ENCODE measurements at places on chromosomes 12 and 14.

DNA sequence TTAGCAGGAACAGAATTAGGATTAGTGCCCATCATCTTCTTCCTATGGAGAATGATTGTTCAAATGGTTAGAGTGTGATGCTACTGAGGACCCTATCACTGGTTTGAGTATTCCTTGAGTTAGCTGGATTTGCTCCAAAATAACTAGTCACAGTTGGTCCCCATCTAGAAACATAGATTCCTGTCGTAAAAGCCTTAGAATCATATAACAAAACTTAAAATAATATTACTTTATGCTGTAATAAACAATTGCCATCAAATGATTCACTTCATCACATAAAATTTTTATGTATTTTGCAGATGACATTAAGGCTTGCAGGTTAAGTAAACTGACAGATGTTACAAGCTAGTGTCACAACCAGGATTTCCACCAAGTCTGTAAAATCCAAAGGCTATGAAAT is 209.8 kb downstream of the CCER1 start:
- no peak for DNase-seq

GRCh38 chr12:76249501-76249900 is 98.7 kb downstream of the BBS10 start:
- no peak for DNase-seq

GRCh38 chr12:124527861-124528561 is 39.4 kb downstream of the NCOR2 start:
- no peak for DNase-seq

DNA sequence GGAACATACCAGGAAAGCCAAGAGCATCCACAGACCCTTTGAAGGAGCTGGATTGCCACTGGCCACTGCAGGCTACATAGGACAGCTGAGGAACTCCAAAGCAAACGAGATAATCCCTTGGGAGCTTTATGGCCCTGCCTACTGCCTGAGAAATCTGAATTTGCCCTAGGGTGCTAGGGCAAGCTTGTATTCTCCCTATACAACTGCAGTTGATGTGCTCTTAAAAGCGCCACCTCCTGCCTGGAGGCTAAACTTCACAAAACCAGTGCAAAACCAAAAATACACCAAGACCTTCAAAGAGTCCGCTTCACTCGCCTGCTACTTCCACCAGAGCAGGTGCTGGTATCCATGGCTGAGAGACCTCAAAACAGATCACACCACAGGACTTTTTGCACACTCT is 99.6 kb upstream of the KRR1 start:
- DNase-seq: no peak

DNA sequence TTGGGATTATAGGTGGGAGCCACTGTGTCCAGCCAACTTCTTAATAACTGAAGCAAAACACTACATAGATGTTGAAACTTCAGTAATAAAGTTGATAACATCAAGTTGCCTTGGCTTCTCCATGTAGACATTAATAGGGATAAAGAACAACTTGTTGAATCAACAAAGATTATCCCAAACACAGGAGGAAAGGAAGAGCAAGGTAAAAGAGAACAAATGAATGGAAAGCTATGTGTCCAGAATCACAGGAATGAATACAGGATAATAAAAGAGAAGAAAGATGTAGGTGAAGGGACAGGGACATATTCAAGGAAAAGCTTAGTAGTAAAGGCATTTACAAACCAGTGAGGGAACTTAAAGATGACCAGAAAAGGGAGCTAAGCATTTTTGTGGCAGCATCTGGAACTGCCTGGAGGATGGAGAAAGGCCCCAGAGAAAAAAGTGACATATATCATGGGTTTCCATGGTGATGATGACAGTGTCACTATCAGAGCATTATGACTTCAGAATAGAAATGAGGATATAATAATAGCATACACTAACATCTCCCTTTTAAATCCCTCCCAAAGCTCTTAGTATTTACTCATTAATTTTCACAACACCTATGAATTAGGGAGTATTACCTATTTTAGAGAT is 24.0 kb upstream of the MDM1 start:
- no peak for DNase-seq

GRCh38 chr12:113115455-113116126 is 20.0 kb downstream of the RASAL1 start:
- DNase-seq: no peak

GRCh38 chr12:13727707-13728195 is 253.7 kb downstream of the GRIN2B start:
- DNase-seq: peak; percentile 86

DNA sequence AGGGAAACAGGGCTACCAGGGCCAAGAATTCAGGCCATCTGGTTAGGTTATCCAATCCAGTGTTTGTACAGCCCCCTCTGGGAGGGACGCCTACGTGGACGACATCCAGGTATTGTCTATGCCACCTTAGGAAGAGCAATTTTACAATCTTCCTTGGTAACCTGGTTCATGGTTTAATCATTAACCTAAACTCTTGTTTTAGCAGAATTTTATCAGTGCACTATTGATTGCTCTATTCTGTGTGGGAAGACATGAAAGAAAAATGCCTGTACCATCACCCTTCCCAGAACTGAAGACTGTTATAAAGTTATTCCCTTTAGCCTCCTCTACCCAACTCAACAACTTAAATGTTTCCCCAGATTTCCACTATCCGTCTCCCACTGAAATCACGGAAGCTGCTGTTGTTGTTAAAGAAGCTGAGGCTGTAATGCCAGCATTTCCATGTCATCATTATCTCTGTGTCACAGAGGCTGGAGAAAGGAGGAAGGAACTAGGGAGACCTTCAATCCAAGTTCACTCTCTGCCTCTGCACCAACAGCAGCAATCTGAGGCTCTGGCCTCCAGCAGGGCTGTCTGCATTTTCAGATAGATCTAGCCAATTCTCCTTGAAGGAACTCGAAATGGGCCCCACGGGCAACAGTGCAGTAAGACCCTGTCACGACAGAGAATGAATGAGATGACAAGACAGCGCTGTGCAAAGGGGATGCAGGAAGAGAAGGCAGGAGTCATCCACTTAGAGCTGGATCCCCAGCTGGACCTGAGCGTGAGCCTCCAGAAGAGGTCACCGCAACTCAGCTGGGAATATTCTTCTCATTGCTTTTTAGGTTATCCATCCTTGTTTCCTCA is 183.4 kb upstream of the GZMB start:
- no peak for DNase-seq

- no peak for DNase-seq
These were observed 26.6 kb upstream of the RIMBP2 start for GRCh38 chr12:130742716-130743115.

- no peak for DNase-seq
These were observed 27.6 kb downstream of the PMCH start for GRCh38 chr12:102169922-102170621.

GRCh38 chr12:58976146-58976545 is 55.8 kb upstream of the LRIG3 start:
- DNase-seq: no peak

DNA sequence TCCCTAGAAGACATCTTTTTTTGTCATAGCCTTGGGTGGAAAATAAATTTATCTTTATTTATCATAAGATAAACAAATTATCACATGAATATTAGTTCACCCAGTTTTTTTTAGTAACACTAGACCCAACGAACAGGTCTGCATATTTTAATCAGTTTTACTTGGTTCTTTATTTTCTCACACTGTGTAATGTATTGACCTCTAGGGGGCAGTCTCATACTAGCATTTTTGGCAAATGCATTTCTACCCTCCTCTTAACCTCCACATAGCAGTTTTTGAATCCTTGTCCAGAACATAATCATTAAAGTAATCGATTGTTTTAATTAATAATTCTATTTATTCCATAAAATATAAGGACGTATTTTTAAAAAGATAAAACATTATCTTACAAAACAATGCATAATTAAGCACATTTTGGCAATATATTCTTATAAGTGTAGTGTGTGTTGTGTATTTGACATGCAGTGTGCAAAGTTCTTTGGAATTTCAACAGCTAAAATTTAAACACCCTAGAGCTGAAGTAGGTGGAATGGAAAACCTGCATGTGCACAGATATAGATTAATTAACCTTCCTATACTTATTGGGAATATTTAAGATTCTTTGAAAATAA is 31.6 kb upstream of the PTPRQ start:
- DNase-seq: no peak

GRCh38 chr12:115341442-115341841 is 657.5 kb upstream of the TBX3 start:
- no peak for DNase-seq

DNA sequence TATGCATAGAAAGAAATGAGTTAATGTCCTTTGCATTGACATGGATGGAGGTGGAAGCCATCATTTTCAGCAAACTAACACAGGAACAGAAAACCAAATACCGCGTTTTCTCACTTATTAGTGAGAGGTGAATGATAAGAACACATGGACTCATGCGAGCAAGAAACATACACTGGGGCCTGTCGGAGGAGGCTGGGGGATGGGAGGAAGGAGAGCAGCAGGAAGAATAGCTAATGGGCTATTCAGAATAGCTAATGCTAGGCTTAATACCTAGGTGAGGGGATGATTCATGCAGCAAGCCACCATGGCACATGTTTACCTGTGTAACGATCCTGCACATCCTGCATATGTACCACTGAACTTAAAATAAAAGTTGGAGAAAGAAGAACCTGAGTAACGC is 29.1 kb upstream of the SYT1 start:
- DNase-seq: no peak

DNA sequence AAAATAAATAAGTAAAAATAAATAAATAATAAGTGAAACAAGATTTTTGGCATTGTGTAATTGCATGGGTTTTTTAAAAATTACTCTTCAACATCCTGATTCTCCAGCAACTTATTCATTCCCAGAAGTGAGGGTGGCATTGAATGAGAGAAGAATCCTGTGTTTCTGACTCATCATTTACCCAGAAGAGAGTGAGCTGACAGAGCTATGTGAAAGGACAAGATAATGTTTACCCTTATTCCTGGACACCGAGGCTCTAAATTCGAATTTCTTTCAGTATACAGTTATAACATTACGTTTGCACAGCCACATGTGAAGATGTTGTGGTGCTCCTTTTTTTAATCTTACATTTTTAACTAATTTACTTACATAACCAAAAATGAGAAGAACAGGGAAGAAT is 36.4 kb downstream of the BBS10 start:
- DNase-seq: no peak

- no peak for DNase-seq
These were observed 20.0 kb upstream of the STAC3 start for GRCh38 chr12:57270966-57271470.

DNA sequence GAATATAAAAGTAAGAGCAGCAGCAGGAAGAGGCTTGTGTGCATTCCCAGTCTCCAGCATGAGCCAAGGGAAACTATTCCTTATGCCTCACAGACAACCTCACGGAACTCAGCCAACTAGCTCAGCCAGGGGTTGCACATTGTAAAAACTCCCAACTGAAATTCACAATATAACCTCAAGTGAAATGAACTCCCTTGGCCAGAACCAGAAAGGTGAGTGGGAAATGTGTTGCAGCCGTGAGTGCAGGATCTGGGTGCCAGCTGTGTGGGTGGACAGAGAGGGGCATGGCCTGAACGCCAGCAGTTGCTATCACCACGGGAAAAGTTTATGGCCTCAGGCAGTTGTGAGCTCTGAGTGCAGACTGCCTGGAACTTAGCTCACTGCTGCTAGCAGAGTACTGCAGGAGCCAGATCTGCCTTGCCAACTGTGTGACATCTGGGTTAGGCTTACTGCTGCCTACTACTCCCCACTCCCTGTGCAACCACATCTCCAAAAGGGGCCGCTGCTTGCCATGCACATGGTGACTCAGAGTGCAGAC is 2.3 kb upstream of the CLEC1A start:
- DNase-seq: no peak

GRCh38 chr14:29741909-29742401 is 185.7 kb downstream of the PRKD1 start:
- DNase-seq: no peak

DNA sequence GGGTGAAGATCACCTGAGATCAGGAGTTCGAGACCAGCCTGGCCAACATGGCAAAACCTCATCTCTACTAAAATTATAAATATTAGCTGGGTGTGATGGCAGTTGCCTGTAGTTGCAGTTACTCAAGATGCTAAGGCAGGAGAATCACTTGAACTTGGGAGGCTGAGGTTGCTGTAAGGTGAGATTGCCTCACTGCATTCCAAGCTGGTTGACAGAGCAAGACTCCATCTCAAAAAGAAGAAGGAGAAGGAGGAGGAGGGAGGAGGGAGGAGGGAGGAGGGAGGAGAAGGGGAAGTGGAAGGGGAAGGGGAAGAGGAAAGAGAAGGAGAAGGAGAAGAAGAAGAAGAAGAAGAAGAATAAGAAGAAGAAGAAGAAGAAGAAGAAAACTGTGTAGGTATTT is 17.0 kb downstream of the RNASE10 start:
- no peak for DNase-seq

- no peak for DNase-seq
These were observed 96.8 kb downstream of the TXNDC16 start for GRCh38 chr14:52455291-52456088.

DNA sequence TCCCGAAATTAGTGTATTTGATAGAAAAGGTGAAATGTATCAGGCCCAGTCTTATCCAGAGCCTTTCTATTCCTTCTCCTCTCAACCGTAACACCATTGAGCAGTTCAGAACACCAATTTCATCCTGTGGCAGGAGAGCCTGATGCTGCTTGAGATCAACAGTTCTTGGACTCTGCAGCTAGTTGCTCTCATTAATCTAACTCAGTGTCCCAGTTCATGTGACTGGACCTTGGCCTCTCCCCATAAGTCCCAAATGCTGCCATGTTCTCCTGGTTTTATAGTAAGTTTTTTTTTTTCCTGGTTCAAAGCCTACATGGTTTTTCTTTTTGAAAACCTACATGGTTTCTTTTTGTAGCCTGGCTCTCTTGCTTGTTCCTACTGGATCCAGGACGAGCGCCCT is 293.9 kb downstream of the ITPR2 start:
- DNase-seq: no peak

GRCh38 chr12:94198872-94199271 is 50.5 kb downstream of the PLXNC1 start:
- no peak for DNase-seq

GRCh38 chr12:98453070-98453469 is 62.3 kb upstream of the TMPO start:
- no peak for DNase-seq

DNA sequence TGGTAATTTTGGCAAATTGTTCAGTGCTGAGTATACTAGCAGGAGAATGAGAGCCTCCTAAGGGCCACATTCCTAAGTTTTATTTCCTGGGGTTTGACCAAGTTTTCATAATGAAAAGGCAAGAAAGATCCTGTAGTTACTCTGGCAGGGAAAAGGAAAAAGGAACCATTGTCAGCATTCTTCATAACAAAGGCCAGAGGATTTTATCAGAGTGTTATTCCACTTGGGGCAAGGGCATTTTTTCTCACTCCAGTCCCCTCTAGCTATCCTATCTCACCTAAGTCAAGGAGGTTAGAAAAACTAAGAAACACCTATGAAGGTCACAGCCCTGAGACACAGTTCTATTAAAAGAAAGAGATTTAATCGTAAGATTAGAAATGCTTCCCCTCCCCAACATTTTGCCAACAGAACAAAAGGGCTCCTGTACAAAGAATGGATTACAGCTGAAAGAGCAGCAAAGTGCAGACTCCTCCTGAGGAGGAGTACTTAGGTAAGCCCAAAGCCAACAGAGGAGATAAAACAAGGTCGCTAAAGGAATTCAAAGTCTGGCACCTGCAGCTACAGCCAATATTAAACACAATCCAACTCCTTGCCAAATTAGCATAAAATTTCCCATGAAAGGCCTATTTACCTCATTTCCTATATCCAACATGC is 162.4 kb downstream of the GALC start:
- no peak for DNase-seq

GRCh38 chr12:88982694-88983093 is 369.6 kb downstream of the DUSP6 start:
- no peak for DNase-seq

- no peak for DNase-seq
These were observed 88.4 kb upstream of the PARP11 start for GRCh38 chr12:3961591-3961990.

Measured in DMS79 (cell line).